ENCODE measurements at places on chromosomes 13 and 19. TPM values are rescaled to one million over a fixed set of nuclear protein-coding genes. Genes with fewer than 3 reads are reported as not detected.

The OLFM2 gene
- total RNA-seq: 1.7 TPM

The ZNF416 gene
- total RNA-seq: 4.6 TPM

The APOC1 gene
- 0.85 TPM for total RNA-seq

The LIPE gene
- total RNA-seq: 55.8 TPM

The MAN2B1 gene
- total RNA-seq: 26.7 TPM

DNA sequence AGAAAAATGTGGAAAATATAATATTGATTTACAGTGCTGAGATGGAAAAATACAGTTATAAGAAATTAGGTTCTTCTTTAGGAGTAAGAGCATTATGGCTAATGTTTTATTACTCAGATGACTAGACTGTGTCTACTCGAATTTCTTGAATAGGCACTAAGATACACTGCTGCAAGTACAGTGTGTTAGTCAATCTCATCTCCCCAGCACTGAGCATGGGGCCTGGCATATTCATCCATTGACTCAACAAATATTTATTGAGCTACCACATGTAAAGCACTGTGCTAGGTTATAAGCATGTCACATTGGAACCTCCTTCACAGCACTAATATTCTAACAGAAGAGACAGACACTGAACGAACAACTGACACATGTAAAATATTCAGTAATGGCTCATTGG lies 242.5 kb upstream of the GPC6 start:
- H3K4me3 ChIP-seq: no peak overlapping the region
- H3K36me3 ChIP-seq: no peaks in the 10 kb centered on the region
- no peak for DNase-seq
- no peak overlapping the region for H3K27ac ChIP-seq

DNA sequence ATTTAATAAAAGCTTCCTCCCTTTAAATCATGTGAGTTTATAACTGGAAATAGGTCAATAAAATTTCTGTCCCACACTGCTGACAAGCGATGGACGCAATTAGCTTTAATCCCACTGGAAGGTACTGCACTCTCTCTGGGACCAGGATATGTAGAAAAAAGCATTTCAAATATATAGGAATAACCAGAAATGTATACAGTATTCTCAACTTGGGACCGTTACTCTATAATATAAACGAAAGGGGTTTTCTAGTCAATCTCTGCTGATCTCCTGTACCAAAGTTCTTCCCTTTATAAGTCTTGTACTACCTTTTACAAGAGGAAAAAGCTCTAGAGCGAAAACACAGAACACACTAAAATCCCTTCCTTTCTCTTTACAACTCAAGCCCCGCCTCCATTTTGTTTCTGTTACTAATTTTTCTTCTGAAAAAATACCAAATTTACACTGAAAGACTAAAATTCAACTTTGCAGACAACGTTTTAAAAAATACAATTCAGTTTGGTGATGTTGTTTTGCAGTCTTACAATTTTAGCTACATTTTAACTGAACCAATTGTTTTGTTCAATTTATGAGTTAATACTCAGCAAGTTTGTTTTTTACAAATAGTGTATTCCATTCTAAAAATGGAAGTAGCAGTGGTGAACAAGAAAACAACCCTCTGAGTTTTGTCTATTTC lies 1.7 kb upstream of the USPL1 start:
- no peaks in the 10 kb centered on the region for H3K36me3 ChIP-seq
- no peak for DNase-seq
- H3K4me1 ChIP-seq: peaks cover 49% of the 10 kb centered on the region
- peak overlapping the region; percentile 99 for H3K27ac ChIP-seq

DNA sequence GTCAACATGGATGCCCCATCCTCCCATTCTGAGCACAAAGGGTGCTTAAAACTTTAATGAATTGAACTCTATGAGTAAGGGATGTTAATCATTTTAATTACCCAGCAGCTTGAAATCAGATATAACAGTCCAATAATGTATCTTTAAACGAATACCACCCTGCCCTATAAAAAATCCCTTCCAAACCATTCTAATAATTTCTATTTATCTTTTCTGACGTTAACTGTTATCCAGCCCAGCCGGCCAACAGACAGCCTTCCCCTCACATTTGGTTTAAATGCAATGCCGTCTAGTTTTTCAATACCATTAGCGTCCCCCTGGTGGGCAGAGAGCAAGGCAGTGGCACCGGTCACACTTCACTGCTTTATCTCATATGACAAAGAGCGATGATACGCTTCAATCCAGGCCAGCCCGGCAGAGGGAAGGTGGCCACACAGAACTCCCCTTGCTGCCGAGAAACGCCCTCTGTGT lies 402.2 kb upstream of the ZNF507 start:
- no peaks in the 10 kb centered on the region for H3K36me3 ChIP-seq
- H3K4me1 ChIP-seq: peaks cover 9% of the 10 kb centered on the region
- no peaks in the 10 kb centered on the region for H3K27me3 ChIP-seq
- DNase-seq: no peak

- H3K4me3 ChIP-seq: peak overlapping the region; percentile 81
- peak; percentile 63 for DNase-seq
- no peaks in the 10 kb centered on the region for H3K27me3 ChIP-seq
- H3K27ac ChIP-seq: peak overlapping the region; percentile 99
- H3K4me1 ChIP-seq: peaks cover 60% of the 10 kb centered on the region
Measured at GRCh38 chr19:14004619-14005348, 1.3 kb downstream of the RFX1 start.

- H3K4me1 ChIP-seq: no peaks in the 10 kb centered on the region
- no peak for DNase-seq
- H3K27ac ChIP-seq: no peak overlapping the region
- peaks cover 5% of the 10 kb centered on the region for H3K27me3 ChIP-seq
- no peak overlapping the region for H3K4me3 ChIP-seq
Measured at GRCh38 chr13:106797081-106797640, 229.2 kb upstream of the ARGLU1 start.

DNA sequence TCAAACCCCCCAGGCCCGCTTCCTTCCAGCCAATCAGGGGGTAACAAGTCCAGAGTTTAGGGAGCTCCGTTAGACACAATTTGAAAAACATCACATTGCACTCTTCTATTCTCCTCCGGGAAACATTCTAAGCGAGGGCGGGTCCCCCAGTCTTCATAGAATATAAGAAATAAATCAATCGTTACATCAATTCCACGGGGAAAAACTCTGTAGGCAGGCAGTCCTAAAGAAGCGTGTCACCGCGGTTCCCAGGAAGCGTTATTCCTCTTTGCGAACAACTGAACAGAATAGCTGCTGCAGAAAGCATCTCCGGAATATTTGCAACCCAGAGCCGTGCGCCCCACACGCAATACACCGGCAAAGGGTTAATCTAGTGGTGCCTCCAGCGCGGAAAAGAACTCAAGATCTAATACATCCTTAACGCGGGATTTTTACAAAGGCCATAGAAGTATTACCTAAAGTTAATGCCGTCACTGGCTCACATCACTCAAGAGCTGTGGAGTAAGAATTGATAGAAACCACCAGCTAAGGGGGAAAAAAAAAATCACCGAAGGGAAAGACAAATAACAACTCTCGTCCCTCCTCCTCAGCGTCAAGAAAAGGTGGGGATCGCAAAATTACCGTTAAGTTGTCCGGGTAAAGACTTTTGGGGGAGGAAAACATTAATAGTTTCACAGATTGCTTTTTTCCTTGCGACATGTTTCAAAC lies 65.1 kb downstream of the KCNRG start:
- no peak for DNase-seq
- H3K36me3 ChIP-seq: no peaks in the 10 kb centered on the region
- H3K27me3 ChIP-seq: peaks cover 5% of the 10 kb centered on the region
- H3K27ac ChIP-seq: peak overlapping the region; percentile 80

GRCh38 chr13:30998136-30999088 lies 66.0 kb downstream of the TEX26 start:
- H3K4me1 ChIP-seq: peaks cover 8% of the 10 kb centered on the region
- no peak for DNase-seq
- H3K4me3 ChIP-seq: no peak overlapping the region
- H3K36me3 ChIP-seq: no peaks in the 10 kb centered on the region

DNA sequence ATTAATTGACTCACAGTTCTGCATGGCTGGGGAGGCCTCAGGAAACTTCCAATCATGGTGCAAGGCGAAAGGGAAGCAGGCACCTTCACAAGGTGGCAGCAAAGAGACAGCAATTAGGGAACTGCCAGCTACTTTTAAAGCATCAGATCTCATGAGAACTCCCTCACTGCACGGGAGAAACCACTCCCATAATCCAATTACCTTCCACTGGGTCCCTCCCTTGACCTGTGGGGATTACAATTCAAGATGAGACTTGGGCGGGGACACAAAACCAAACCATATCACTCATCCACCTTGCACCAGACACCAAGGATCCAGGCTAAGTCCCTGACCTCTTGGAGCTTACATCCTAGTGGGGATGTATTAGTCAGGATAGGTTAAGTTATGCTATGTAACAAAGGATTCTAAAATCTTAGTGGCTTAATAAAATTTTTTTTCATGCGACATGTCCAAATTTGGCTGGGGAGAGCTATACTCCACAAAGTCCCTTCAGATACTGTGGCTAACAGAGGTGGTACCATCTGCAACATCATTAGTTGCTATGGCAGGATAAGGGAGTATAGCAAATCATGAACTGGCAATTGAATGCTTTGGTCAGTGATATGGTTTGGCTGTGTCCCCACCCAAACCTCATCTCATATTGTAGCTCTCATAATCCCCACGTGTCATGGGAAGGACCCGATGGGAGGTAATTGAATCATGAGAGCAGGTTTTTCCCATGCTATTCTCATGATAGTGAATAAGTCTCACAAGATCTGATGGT lies 8.3 kb upstream of the FAM187B start:
- no peak for DNase-seq

GRCh38 chr19:42281146-42281826 lies 12.2 kb downstream of the CIC start:
- peak overlapping the region; percentile 98 for H3K27ac ChIP-seq
- DNase-seq: peak; percentile 69
- H3K27me3 ChIP-seq: no peaks in the 10 kb centered on the region
- H3K4me1 ChIP-seq: peaks cover 91% of the 10 kb centered on the region

- no peaks in the 10 kb centered on the region for H3K4me1 ChIP-seq
- DNase-seq: no peak
- peaks cover 90% of the 10 kb centered on the region for H3K27me3 ChIP-seq
- H3K27ac ChIP-seq: no peak overlapping the region
- H3K36me3 ChIP-seq: no peaks in the 10 kb centered on the region
Measured at GRCh38 chr19:29308977-29309590, 96.1 kb upstream of the UQCRFS1 start.

DNA sequence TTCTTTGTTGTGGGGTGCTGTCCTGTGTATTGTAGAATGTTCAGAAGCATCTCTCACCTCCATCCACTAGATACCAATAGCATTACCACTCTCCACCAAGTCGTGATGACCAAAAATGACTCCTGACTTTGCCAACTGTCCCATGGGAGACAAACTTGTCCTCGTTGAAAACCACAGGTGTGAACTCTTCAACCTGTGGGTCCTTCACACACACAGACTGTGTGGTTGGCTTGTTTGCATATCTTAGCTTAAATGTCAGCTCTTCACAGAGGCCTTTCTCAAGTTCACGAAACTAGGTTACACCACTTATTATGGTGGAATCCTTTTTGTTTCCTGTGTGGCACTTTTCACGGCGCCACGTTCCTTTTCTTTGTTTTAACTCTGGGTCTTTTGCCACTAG lies 6.8 kb downstream of the GPC5 start:
- H3K27ac ChIP-seq: no peak overlapping the region
- H3K36me3 ChIP-seq: no peaks in the 10 kb centered on the region
- DNase-seq: no peak
- H3K27me3 ChIP-seq: peaks cover 10% of the 10 kb centered on the region
- no peak overlapping the region for H3K4me3 ChIP-seq

GRCh38 chr13:30908416-30908980 lies 2.4 kb downstream of the MEDAG start:
- peak overlapping the region; percentile 71 for H3K4me3 ChIP-seq
- peaks cover 42% of the 10 kb centered on the region for H3K27me3 ChIP-seq
- peak; percentile 47 for DNase-seq
- H3K27ac ChIP-seq: peak overlapping the region; percentile 81
- H3K36me3 ChIP-seq: no peaks in the 10 kb centered on the region

- peaks cover 41% of the 10 kb centered on the region for H3K27me3 ChIP-seq
- no peak overlapping the region for H3K27ac ChIP-seq
- H3K36me3 ChIP-seq: no peaks in the 10 kb centered on the region
Measured at GRCh38 chr19:16025108-16026101, 50.9 kb upstream of the TPM4 start.

DNA sequence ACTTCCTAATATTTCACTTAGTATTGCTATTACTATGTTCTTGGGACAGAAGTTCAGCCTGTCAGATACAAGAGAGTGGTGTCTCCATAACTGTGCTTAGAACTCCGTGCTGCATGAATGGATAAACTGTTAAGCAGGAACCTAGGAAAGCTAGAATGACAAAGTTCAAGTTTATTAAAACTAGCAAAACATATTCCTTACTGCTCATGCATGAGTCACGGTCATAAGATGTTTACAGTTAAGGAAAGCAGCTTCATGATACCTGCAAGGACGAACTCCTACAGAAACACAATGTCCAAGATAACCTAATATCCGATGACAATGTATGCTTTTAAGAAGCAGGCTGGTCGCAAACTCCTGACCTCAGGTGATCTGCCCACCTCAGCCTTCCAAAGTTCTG lies 6.0 kb upstream of the ZNF765 start:
- no peak overlapping the region for H3K4me3 ChIP-seq
- peaks cover under 1% of the 10 kb centered on the region for H3K4me1 ChIP-seq
- H3K27me3 ChIP-seq: peaks cover 15% of the 10 kb centered on the region
- peaks cover 19% of the 10 kb centered on the region for H3K36me3 ChIP-seq
- H3K27ac ChIP-seq: no peak overlapping the region

- no peaks in the 10 kb centered on the region for H3K27me3 ChIP-seq
- no peak for DNase-seq
- H3K36me3 ChIP-seq: peaks cover 41% of the 10 kb centered on the region
- no peak within 1 kb of the TSS for H3K4me3 ChIP-seq
Measured at GRCh38 chr19:38877781-38878574, at the start of gene RINL. TSS of gene RINL (minus strand) at chr19:38878275. CDS start at chr19:38876742, 1,533 bp downstream.
